ELF-1 (cell line): ENCODE measurements at places on chromosomes 5 and 9.

DNA sequence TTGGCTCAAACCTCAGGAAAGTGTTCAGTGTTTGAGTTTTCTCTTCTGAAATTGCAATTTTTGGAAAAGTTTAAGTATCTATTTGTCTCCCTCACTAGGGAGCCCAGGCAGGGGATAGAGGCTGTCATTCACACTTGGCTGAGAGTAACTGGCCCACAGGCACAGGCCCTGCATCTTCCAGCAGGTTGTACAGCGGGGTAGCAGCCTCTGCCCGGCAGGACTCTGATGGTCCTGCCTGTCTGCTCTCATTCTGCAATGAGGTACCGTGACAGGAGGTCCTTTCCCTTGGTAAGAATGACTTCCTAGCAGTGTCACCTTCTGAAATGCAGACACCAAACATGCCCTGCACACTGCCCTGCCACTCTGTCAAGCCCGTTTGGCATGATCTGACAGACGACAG lies 282.8 kb upstream of the DAP start:
- no peak for DNase-seq

DNA sequence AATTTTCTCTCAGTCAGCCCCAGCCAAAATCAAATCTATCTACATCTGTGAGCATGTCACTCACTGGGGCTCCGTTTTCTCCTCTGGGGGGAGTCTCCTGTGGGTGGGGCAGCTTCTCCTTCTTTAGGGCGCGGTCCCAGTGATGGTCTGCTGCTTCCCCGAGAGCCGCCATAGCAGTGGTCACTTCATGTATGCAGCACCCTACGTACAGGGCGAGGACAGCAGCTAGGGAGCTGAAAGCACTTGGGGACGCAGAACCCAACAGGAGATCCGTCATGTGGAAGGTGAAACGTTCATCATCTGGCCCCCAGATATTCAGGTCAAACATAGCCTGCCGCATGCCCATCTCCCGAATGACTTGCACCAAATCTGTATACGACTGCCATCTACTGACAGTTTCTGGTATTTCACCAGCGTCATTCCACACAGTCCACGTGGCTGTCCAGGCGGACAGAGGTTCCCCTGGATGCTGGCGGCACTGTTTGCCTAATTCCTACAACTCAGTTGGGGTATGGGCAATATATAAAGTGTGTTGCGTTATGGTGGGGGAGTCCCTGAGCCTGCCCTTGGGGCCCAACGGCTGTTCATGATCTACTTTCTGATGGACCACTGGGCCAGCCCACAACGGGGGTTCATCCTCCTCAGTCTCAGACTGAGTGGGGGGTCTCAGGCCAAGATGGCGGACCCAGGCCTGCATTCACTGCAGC lies 795.0 kb downstream of the EFNA5 start:
- peak; percentile 64 for DNase-seq

DNA sequence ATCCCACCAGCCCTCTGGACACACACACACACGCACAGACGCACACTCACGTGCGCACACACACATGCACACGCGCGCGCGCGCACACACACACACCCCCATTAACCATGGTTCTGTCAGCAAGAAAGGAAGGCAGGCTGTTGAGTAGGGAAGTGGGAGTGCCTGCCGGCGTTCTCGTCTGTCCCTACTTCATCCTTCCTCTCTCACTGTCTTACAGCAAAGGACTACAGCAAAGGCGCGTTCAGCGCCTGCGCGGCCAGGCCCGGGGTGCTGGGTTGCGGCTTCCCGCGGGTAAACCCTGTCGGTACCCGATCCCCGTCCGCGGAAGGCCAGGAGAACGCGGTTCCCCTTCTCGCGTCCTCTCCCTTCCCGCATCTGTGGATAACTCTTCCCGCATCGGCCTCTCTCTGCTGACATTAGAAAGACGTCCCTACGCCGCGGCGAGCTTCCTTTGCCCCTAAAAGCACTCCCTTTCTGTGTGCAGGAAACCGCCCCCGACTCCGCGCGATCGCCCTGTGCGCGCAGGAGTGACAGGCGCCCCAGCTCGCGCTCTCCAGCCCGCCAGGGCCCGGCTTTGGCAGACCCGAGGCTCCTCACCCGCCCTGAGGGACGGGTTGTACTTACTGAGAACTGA lies 219.2 kb downstream of the AGTPBP1 start:
- DNase-seq, result peak; percentile 73

- no peak for DNase-seq
Measured at GRCh38 chr5:15748266-15748665, 248.3 kb downstream of the FBXL7 start.

DNA sequence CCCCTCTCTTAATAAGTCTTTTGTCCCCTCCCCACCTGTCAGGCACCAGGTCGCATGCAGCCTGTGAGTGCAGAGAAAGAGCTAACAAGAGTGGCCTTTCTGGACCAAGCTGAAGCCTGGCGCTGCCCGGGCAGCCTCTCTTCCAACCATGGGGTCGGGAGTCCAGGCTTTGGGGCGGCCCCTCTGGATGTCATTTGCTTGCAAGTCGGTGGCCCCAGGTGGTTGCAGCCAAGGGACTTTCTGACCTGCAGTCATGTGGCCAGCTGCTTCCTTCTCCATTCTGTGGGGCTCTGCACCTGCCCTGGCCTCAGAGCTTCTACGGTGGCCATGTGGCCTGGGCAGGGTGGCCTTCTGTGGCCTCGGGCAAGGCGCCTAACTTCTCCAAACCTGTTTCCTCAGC lies 159.7 kb downstream of the DAB2IP start:
- no peak for DNase-seq

DNA sequence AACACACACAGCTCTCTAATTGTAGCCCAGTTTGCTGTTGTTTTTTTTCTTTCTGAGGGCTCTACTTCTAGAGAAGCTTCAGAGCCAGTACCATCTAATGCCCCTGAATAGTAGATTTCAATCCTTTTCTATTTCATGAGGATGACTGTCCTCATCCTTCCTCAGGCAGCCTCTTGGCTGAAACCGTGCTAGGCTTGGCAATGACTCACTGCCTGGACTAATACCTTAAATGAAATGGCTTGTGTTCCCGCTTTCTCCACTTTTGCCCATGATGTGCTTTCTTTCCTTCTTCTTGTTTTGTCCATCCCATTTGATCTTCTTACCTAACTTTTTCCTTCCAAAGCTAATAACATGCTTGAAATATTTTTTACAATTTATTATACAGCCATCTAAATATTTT lies 80.1 kb downstream of the ITGA1 start:
- DNase-seq, result no peak

DNA sequence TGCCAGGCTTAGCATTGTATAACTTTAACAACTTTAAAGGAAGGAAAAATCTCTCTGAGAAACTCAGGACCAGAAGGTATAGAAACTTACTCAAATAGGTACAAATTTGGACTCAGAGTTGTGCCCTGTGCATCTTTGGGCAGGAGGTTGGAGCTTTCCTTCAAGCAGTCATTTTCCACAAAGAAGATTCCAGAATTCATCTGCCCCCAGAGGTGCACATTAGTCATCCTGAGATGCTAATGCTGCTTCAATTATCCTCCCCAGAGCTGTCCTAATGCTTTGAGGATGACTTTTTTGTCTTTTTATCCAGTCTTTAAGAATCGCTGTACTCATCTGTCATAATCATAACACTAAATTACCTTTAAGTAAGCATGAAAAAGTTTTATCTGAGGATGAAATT lies 243.0 kb upstream of the WWC1 start:
- no peak for DNase-seq

GRCh38 chr5:36521838-36522745 lies 84.3 kb upstream of the SLC1A3 start:
- DNase-seq, result peak; percentile 67

- no peak for DNase-seq
Measured at GRCh38 chr5:77550406-77550805, 58.3 kb upstream of the WDR41 start.

DNA sequence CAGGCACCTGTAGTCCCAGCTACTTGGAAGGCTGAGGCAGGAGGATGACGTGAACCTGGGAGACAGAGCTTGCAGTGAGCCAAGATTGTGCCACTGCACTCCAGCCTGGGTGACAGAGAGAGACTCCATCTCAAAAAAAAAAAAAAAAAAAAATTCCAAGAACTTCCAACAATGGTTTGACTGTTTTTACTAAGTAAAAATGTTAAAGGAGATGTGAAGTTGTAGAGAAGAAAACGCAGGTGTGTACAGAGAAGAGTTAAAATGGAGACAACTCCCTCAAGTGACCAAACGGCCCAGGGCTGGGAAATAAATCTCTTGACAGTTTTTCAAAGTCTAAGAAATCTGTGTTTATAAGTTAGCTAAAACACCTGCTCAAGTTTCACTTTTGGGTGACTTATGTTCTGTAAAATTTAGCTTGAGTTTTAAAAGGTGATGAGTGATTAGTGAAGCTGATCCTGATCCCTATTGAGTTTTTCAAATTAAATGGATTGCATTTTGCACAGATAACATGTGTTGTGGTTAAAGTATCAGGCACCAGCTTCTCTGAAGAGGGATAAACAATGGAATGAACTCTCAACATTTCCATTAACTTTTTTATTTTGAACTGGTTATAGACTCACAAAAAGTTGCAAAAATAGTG lies 255.2 kb upstream of the CD180 start:
- no peak for DNase-seq

DNA sequence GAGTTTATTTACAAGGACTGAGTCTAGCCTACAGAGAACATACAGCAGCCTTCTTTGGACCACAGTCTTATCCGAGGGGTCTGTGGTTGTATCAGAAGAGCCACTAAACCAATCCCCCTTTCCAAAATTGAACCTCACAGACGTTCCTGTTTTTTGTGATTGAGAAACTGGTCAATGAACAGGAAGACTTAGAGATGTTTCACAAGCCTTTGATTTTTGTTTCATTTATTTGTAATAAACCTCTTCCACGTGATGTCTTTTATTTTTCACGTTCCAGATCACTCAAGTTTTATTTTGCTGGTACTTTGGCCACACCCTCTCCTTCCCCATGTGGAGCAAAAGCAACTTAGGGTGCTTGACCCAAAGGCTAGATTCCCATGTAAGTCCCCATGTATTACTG lies 16.1 kb downstream of the CCT5 start:
- no peak for DNase-seq

DNA sequence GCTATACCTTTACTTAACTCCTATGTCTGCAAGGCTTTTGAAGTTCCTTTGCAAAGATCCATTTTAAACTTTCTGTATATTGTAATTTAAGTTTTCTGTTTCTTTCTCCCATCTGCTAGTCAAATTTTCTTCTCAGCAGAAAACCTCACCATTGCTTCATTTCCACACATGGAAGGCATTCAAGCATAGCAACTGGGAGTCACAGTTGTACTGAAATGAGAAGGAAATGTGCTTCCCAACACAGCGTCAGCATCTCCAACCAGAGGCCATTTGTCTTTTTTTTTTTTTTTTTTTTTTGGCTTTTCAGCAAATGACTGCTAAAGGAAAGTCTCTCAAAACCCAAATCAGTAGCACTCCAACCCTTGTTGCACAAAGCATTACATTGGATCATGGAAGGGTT lies 92.5 kb downstream of the RAB3C start:
- DNase-seq, result no peak

DNA sequence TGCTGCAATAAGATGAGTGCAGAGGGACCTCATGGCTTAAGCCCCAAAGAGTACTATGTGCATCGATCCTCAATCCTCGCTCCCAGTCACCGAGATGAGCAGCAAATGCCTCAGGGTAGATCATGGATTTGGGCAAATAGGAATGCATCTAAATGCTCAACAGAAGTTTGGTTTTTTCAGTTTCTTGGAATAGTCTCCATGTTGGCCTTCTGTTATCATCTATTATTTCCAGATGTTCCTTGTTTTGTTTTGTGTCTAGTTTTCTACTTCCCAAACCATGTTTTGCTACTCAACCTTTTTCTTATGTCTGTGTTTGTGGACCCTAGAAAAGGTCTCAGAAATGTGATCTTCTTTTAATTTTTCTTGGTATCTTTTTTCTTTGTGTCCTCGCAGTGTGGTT lies 43.5 kb upstream of the RASGRF2 start:
- no peak for DNase-seq

DNA sequence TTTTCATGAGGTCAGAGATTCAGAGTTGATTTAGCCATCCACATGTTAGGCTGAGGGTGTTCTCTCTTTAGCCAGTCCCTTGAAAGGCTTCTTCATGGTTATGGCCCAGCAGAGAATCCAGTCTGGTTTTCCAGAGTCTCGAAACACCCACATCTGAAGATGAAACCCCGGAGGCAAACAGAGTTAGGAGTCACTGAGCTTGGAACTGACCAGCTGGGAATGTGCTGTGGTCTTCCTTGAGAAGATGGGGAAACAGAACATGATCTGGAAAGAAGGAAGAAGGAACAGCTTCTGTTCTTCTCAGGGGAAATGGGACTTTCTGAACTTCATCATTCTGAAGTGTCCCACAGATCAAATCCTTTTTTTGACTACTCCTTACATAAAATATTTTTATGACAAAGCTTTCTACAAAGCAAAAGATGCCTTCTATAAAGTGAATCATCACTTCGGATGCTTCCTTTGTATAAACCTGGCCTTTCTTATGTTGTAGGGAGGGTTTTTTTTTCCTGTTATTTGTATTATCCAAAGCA lies 45.4 kb downstream of the ZNF618 start:
- DNase-seq, result no peak

- DNase-seq, result no peak
Measured at GRCh38 chr9:4365055-4365454, 65.2 kb upstream of the GLIS3 start.

GRCh38 chr5:178218827-178219226 lies 13.8 kb downstream of the PHYKPL start:
- no peak for DNase-seq

GRCh38 chr5:159104759-159105144 lies 5.0 kb upstream of the EBF1 start:
- DNase-seq, result no peak
